ENCODE measurements at places on chromosomes 4 and X.

DNA sequence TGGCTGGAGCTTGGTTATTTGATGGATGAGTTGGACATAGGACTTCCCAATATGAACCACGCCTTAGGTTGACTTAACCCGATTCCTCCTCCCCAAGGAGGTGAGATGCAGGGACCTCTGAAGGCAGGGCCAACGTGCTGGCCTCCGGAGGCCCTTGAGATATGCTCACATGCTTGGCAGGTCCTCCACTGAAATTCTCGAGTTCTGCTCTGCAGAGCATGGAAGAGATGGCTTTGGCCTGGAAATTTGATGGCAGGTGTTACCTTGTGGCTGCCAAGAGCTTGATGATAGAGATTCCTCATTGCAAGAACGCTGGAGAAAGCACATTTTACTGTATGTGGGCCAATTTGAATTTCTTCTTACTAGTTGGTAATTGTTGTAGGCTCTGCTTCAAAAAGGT lies 117.4 kb upstream of the LIMCH1 start:
- DNase-seq, result no peak

DNA sequence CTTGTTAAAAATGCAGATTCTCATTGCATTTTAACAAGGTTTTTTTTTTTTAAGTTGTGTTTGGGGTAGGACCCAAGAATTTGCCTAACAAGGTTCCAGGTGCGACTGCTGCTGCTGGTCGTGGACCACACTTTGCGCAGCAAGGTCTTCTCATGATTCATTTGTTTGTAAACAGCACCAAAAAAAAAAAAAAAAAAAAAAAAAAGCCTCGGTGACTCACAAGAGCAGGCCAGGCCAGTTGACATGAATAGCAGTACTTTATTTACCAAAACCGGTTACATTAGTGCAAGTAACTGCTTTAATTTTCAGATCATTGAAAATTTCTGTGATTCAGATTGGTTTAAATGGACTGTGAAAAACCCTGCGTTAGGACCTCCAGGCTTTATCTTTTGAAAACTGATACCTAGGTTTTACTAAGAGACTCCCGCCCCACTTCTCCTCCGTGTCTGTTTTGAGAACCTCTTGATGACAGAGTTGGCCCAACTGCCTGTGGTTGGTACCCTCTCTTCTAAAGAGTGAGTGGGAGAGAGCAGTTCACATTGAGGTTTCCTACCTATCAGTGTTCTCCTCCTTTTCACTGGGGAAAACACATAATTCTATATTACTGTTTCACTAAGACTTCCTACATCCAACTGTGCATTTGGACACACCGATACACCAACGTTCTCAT lies 86.2 kb downstream of the PHEX start:
- no peak for DNase-seq

DNA sequence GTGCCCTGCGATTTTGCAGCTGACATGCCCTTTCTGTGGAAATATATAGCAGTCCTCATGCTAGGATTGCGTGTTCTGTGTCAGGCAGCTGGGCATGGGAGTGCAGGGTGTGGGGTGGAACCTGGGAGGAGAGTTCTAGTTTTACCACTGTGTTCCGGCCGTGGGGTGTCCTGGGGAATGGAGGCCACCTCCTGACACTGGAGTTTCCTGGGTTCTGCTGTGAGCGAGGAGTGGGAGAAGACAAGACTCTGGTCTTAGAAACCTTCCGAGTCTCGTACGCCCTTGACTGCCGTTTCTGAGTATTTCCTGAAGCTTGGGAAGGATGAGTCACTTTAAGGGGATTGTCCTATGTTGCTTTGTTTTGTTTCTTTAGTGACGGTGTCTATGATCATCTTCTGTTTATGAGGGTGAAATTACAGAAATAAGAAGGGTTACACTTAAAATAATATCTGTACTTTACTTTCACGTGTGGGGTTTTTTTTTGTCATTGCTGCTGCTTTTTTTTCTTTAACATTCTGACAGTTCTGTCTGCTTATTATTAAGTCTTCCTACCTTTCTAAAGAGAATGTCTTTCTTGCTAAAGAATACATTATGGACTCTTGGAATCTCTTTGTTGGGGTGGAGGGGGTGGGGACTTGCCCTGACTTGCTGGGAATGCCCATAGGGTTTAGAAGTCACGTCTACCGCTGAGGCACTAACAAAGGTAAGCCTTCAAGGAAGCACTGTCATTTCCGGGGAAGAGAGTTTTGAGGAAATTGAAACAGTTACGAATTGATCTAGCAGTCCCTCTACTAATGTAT lies 19.1 kb downstream of the CD99 start:
- no peak for DNase-seq

DNA sequence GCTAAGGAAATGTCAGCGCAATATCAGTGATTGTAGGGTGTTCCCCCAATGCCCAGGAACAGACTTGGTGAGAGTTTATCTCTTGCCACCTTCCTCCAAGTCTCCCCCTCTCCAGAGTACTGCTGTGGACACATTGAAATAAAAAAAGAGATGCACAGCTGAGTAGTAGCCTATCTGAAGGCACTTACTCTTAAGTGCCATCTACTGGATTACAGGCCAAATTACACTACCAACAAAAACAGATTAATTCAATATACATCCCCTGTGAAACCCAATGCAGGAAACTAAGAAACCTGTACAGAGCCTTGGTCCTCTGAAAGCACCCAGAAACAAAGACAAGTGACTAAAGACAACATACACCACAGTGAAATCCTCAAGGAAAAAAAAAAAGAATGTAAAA lies 460.3 kb downstream of the ZIC3 start:
- DNase-seq, result no peak

DNA sequence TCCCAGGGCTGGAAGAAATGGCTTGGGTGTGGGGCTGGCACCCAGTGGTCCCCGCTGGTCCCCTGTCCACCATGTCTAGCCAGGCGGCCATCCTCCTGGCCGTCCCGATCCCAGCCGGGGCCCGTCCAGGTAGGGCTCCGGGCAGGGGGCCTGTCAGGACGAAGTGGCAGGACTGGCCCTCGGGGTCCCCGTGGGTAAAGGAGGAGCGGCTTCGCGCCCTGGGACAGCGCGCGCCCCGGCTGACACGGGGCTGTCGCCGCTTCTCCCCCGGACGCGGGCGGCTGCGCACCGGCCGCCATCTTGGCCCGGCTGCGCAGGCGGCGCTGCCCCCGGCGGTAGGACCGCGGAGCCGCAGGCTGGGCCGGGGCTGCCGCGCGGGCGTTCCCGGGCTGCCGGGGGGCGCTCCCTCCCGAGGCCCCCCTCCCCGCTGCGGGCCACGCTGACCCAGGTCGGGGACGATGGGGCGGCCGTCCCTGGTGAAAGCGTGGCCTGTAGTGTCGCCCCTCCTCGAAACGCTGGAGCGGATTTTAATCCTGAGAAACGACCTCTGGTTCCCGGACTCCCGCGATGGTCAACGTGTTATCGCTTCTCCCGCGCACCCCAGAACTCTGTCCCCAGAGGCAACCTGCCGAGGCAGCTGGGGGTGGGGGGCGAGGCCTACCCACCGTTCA lies 60.4 kb upstream of the BCOR start:
- peak; percentile 20 for DNase-seq

GRCh38 chr4:89048906-89049601 lies 7.9 kb downstream of the FAM13A start:
- DNase-seq, result no peak

DNA sequence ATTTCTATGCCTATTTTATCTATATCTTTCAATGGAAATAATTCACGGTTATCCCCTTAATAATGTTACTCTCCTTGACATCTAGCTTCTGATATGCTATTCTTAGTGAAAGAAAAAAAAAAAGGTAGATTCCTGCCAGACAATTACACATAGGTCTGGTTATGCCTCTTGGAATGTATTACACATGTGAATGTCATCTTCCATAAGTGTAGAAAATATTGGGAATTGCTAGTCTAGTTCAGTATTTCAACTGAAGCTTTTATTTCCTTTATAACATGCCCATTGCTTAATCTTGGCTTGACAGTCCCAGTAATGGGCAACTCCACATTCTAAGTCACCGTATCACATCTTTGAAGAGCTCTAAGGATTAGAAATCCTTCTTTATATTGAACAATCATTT lies 25.4 kb upstream of the PPP1R2C start:
- DNase-seq, result no peak

GRCh38 chrX:11341274-11342201 lies 48.3 kb downstream of the AMELX start:
- no peak for DNase-seq

DNA sequence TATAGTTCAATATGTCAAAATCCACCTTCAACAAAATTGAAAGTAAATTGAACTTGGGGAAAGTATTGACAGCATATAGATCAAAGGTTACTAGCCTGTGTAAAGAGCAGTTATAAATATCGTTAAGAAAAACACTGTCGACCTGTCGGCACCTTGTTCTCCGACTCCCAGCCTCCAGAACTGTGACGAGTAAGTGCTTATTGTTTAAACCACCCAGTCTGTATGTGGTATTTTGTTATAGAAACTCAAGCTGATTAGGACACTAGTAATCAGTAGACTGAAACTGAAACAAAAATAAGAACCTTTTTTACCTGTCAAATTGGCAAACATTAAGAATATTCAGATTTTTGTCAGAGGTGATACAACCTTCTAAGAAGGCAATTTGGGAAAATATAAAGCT lies 17.0 kb downstream of the HTT start:
- DNase-seq, result no peak

DNA sequence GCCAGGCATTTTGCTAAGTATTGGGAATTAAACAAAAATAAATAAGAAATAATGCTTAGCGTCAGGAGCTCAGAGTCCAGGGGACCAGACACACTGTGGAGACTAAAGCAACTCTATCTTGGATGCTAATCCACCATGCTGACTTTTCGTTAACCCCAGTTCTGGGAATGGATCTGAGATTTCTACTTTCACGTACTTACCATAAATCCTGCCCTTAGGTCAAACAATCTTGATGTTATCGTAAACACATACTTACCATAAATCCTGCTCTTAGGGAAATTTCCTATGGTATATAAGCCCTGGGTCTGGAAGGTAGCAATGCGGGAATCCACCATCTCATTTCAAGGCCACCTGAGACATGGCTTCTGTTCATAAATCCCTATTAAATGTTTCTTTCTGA lies 204.5 kb upstream of the IGFBP7 start:
- no peak for DNase-seq

DNA sequence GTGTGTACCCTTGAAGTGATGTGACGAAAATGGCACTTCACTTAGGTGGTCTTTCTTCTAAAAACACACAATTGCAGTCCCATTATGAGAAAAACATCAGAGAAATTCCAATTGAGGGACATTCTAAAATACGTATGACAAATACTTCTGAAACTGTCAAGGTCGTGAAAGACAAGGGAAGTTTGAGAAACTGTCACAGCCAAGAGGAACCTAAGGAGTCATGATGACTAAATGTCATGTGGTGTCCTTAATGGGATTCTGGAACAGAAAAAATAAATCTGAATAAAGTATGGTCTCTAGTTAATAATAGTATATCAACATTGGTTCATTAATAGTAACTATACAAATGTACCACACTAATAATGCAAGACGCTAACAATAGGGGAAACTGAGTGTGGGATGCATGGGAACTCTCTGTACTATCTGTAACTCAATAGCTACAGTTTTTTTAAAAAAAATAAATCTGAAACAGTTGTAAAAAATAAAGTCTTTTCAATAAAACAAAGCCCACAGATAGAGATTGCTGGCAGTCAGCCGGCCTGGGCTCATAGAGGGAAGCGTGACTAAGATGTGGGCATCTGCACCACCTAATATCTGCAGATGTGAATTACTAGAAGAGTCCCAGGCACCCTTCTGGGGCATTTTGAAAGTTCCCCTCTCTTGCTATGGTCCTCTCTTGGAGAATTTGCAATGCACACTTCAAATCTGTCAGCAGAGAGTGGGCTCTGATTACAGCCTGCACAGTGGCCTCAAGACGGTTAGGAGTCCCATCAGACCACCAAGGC lies 47.6 kb downstream of the MID1IP1 start:
- DNase-seq, result no peak
